IPS DF 19.7 (cell line): ENCODE measurements at places on chromosomes 7 and 10.

- no peak for DNase-seq
Observed at GRCh38 chr7:99078416-99078815, 65.5 kb downstream of the SMURF1 start.

- DNase-seq, result no peak
Observed at GRCh38 chr7:149422914-149423301, 38.0 kb downstream of the ZNF777 start.

- DNase-seq, result no peak
Observed at GRCh38 chr10:88080213-88080612, 216.8 kb downstream of the PTEN start.

- no peak for DNase-seq
Observed at GRCh38 chr7:24702755-24703154, 54.5 kb downstream of the GSDME start.

DNA sequence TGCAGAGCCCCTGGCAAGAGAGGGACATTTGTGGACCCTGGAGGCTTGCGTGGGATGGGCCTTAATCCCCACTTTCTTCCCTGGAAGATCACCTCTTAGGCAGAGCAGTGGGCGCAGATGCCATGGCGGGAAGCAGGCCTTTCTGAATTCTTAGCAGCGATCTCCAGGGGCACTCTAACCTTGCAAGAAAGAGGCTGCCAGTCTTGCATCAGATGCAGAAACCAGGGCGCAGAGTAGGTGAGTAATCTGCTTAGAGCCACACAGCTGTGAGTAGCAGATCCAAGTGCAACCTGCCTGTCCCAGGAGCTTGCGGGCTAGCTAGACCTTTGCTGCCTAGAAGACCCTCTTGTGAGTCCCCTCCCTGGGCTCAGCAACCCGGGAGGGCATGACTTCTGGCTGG lies 40.0 kb downstream of the KCTD7 start:
- DNase-seq, result no peak

- no peak for DNase-seq
Observed at GRCh38 chr10:117471344-117471874, 71.1 kb upstream of the EMX2 start.

GRCh38 chr10:126215746-126216631 lies 172.3 kb downstream of the ADAM12 start:
- DNase-seq, result no peak

DNA sequence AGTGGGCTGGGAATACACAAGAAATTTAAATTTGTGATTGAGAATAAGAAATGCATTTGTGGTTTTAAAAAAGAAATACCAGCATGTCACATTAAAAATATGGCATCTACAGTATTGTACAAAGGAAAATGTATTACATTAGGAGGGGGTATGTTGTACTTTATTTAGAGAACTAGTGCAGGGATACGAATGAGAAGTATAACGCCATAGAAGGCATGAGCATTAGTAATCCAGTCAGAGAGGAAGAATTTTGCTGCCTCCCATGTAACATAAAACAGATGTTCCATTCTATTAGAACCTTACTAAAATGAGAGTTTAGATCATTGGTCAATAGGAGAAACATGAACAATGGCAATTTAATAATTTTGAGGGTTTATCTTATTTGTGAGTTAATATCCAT lies 182.2 kb downstream of the ADK start:
- no peak for DNase-seq

DNA sequence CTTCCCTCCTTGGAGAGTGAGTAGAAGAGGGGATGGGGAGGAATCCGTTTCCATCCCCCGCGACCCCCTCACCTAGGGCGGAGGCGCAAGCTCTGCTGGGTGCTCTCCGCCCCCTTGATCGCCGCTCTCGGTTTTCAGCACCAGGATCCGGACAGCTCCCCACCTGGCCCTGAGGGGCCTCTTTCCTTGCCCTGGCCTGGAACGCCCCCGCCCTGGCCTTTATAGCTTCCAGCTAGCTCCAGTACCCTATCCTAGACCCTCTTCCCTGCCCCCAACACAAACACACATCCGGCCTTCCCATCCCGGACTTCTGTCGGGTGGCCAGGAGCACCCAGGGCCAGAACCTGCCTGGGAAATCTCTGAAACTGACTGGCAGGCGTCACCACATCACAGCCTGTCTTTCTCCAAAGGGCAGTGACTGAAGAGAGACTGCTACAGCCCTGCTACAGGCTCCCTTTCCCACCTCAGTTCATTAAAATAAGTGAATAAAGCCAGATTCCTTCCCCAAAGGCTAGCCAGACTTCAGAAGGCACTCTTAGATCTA lies 72.3 kb upstream of the LEP start:
- peak; percentile 56 for DNase-seq

- DNase-seq, result no peak
Observed at GRCh38 chr7:35365523-35365922, 111.6 kb upstream of the TBX20 start.

DNA sequence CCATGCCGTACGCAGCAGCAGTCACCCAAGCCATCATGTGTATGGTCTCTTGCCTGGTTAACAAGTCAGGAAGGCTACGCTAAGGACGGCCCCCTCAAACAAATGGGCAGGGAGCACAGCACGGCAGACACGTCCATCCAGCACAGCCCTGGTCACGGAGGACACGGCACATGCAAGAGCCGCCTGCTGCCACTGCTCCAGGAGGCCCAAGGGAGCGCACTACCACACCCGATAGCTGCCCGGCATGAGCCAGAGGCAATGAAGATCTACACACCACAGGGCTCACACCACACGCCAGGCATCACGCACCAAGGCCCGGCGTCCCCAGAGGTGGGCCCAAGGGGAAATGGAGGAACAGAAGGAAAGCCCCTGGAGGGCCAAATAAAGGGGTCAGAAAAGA lies 134.2 kb downstream of the MAD1L1 start:
- DNase-seq, result no peak

GRCh38 chr7:12570534-12571461 lies at the start of gene SCIN:
TSS of gene SCIN (plus strand) at chr7:12570720. CDS start at chr7:12570787, 67 bp downstream.
- DNase-seq, result no peak

- DNase-seq, result no peak
Observed at GRCh38 chr7:5997210-5997808, 11.5 kb downstream of the PMS2 start.

- DNase-seq, result no peak
Observed at GRCh38 chr10:91909117-91909677, at the start of gene FGFBP3. TSS of gene FGFBP3 (minus strand) at chr10:91909486. CDS start at chr10:91908969, 517 bp downstream.

DNA sequence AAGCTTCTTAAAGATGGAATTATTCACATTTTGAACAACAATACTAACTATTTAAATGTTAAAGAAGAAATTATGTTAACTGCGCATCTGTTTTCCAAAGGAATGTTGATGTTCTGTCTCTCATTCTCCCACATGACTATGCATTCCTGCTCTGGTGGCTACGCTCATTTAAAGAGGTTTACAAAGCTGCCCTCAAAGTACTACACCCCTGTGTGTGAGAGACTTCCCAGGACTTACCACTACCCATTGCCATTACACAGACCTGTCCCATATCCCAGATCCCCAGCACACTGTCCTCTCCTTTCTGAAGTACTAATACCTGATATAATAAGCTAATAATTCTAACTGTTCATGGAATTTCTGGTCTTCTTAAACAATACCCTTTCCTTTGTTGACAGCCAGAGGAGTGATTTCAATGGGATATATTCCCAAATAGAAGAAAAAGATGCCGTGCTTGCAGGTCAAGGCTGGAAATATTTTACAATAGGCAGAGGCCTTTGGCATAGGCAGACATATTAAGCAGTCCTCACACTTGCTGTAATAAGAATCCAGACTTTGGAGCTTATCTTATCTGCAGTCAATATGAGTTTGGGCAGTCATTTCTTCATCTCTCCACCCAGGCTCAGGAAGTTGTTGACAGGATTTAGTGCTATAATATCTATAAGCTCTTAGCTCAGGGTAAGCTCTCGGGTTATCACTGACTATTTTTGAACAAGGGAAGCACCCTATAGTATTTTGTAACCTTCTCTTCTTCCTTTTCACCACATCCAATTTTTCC lies 12.2 kb downstream of the LIPF start:
- no peak for DNase-seq

GRCh38 chr10:110436554-110437350 lies 61.0 kb upstream of the DUSP5 start:
- no peak for DNase-seq
